ENCODE measurements at places on chromosomes 5 and 9. TPM values are rescaled to one million over a fixed set of nuclear protein-coding genes. Genes with fewer than 3 reads are reported as not detected.

ZNF454 gene
- 2.8 TPM for total RNA-seq

ADRB2 gene
- 11.2 TPM for total RNA-seq

SLC6A18 gene
- not detected for total RNA-seq

DNA sequence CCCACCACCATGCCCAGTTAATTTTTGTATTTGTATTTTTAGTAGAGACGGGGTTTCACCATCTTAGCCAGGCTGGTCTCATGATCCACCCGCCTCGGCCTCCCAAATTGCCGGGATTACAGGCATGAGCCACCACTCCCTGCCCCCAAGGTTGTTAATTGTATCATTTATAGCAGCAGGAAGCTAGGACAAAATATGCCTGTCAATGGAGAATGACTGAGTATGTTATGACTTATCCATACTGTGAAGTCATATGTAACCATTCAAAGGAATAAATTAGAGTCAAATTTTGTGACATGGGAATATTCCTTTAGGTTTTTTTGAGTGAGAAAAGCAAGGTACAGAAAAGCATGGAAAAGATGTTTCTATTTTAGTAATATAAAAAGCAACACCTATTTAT, 3.9 kb upstream of the DAB2 start:
- H3K4me3 ChIP-seq: no peak overlapping the region
- DNase-seq: no peak
- H3K36me3 ChIP-seq: no peaks in the 10 kb centered on the region
- H3K4me1 ChIP-seq: peaks cover 8% of the 10 kb centered on the region
- no peak overlapping the region for H3K27ac ChIP-seq

GRCh38 chr9:35436933-35437332, 53.0 kb upstream of the RUSC2 start:
- H3K4me1 ChIP-seq: no peaks in the 10 kb centered on the region
- no peak for DNase-seq
- H3K4me3 ChIP-seq: no peak overlapping the region
- H3K36me3 ChIP-seq: no peaks in the 10 kb centered on the region

GRCh38 chr5:176648474-176649194, 1.4 kb downstream of the TSPAN17 start:
- no peak for DNase-seq
- peaks cover 10% of the 10 kb centered on the region for H3K4me1 ChIP-seq
- peaks cover 9% of the 10 kb centered on the region for H3K36me3 ChIP-seq
- H3K4me3 ChIP-seq: peak overlapping the region; percentile 75
- H3K27me3 ChIP-seq: no peaks in the 10 kb centered on the region
- peak overlapping the region; percentile 79 for H3K27ac ChIP-seq

DNA sequence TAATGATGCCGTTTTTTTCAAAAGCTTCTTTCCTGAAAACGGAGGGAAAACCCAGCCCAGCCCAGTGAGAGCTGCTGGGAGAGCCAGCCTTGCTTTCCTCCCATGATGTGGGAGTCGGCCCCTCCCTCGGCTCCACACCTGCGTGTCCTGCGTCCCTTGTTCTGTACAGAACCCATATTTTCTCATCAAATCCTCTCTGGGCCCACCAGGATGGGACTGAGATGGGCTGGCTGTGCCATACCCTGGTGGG, 8.9 kb downstream of the FLT4 start:
- H3K4me1 ChIP-seq: no peaks in the 10 kb centered on the region
- DNase-seq: no peak
- H3K27ac ChIP-seq: no peak overlapping the region
- no peaks in the 10 kb centered on the region for H3K36me3 ChIP-seq
- no peaks in the 10 kb centered on the region for H3K27me3 ChIP-seq
- H3K4me3 ChIP-seq: no peak overlapping the region

Measured in ascending aorta (tissue), 2 donors.